AG09309 (cell line): ENCODE measurements at places on chromosomes 1 and 21.

DNA sequence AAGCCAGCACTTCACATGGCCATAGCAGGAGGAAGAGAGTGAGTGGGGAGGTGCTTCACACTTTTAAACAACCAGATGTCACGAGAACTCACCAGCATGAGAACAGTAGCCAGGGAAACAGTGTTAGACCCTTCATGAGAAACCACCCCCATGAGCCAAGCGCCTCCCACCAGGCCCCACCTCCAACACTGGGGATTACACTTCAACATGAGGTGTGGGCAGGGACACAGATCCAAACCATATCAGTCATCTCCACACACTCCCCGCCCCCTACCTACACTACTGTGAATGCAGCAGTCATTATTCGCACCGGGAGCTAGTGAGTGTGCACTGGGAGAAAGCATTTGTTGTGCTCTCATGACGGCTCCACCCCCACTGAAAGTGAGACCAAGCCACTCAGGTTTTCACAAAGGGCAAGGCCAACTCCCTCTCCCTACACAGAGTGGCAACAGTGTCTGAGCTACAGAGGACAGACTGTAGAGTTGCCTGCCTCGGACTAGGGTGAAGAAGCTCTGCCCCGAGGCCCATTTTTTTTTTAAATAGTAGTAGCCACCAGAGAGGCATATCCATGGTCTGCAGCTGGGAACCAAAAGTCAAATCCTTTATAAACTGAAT lies 125.6 kb downstream of the BARHL2 start:
- no peak for DNase-seq

DNA sequence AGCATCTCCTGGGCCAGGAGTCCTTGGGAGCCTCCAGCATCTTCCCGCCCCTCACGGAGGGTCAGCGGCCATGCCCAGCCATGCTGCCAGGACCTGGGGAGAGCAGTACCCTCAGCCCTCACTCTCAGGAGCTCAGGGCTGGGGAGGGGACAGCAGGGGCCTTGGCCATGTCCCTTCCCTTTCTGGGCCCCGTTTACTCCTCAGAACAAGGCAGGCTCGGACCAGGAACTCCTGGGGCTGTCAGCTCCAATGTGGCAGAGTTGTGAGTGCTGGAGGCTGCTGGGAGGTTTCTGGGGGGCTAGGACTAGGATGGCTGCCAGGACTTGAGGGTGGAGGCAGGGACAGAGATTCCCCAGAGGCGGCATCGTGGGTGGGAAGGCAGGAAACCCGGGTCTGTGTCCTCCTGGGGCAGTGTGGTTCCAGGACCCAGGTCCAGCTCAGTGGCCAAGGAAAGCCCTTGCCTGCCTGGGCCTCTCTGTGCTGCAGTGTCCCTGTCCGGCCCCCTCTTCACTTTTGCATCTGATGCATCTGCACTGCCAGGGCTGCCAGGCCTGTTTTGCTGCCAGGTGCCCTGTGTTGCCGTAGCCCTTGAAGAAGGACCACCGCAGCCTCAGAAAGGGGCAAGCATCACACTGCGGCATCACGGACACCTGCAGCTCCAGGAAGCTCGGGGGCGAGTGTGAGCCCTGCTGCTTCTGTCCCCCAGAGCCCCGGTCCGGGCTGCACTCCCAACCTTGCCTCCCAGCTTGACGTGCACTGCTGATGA lies 223.9 kb downstream of the CAMTA1 start:
- no peak for DNase-seq

DNA sequence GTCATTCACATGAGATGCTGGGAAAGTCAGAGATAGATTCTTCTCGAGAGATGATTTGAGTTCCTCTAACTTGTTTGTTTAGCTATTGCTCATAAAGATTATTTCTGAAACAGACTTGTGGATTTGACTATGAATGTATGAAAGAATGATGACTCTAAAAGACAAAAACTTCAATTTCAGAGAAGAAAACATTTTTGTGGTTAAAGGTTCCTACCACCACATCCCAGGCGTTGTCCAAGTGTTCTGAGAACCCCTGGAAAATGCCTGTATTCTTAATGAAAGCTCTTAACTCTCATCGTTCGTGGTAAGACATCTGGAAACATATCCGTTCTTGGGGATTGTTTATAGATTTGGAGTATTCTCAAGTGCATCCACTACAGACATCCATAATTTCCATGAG lies 228.7 kb downstream of the BARHL2 start:
- DNase-seq = peak; percentile 57

DNA sequence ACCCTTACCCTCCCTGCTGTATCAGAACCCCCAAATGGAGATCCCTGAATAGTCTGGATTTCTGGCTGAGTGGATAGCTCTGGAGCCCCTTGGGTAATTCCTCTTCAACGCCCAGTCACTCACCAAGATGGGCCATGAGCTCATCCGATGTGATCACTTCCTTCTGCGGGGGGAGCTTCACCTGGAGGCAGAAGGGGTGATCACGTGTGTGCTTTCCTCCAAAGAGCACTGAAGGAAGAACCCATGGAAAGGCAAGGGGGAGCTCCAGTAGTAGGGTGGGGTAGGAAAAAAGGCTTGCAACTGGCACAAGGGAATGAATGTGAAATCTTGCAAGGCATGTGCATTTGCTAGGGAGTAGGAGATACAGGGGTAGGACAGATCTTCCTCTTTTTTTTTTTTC lies 5.1 kb downstream of the MINDY1 start:
- DNase-seq = no peak
